Right ventricle myocardium superior (tissue), 1 donor: ENCODE measurements at places on chromosomes 7 and 10. TPM values are rescaled to one million over a fixed set of nuclear protein-coding genes. Genes with fewer than 3 reads are reported as not detected.

NKX1-2 gene
- total RNA-seq = not detected

ZPBP gene
- total RNA-seq = not detected

CACNB2 gene
- total RNA-seq = 45.7 TPM

DENND11 gene
- total RNA-seq = 8.6 TPM

RGS10 gene
- total RNA-seq = 4.8 TPM

SHLD2 gene
- 9.6 TPM for total RNA-seq

ERVW-1 gene
- not detected for total RNA-seq

CLEC2L gene
- total RNA-seq = 0.83 TPM

RNF32 gene
- 0.38 TPM for total RNA-seq

TMEM236 gene
- 0.43 TPM for total RNA-seq

IFIT1B gene
- total RNA-seq = not detected

OR2AE1 gene
- total RNA-seq = not detected

CLRN3 gene
- total RNA-seq = not detected

HOXA4 gene
- 0.97 TPM for total RNA-seq

UNCX gene
- not detected for total RNA-seq

AQP1 gene
- 236 TPM for total RNA-seq

C10orf67 gene
- total RNA-seq = 0.54 TPM

GIMAP6 gene
- 29.9 TPM for total RNA-seq

PTF1A gene
- total RNA-seq = not detected

UCN3 gene
- not detected for total RNA-seq

LRIT1 gene
- total RNA-seq = 0.13 TPM

AS3MT gene
- 16.1 TPM for total RNA-seq

TPST1 gene
- total RNA-seq = 5.1 TPM

FOXI2 gene
- not detected for total RNA-seq
